GM04504 (cell line): ENCODE measurements at places on chromosomes 6 and 20.

- no peak for DNase-seq
These were observed 354.1 kb upstream of the CDH4 start for GRCh38 chr20:60897976-60898375.

DNA sequence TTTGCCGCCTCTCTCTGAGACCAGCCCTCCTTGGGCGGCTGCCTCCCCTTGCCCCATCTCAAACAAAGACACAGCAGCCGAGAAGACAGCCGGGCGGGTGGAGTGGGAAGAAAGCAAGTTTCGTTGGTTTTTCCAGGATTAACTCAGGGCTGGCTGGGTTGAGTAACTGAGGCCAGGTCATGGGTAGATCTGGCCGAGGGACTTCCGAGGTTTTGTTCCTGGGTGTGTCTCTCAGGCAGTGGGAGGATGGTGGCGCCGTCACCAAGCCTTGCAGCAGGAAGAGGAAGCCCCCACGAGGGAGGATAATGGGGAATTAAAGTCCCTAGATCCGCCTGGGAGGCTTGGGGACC lies 167.2 kb downstream of the TTLL2 start:
- no peak for DNase-seq

GRCh38 chr6:36809941-36810803 lies 29.1 kb downstream of the CPNE5 start:
- DNase-seq, result no peak

GRCh38 chr20:19743640-19743995 lies 14.4 kb upstream of the RIN2 start:
- no peak for DNase-seq

DNA sequence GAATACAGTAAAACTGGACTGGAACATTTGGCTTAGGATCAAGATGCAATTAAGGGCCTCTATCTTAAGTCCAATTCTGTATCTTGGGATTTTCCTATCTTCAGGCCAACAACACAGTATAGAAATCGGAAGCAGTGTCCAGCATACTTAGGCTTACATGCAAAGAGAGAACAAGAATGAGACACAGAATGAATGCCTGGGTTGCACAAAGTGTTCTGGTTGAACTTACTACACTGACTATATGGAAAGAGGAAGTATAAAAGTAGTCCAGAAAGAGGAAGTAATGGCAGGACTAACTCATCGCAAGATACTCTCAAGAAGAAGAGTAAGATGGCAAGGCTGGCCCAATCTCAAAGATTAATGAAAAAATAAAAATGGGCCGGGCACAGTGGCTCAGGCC lies 87.6 kb downstream of the BTBD9 start:
- no peak for DNase-seq

DNA sequence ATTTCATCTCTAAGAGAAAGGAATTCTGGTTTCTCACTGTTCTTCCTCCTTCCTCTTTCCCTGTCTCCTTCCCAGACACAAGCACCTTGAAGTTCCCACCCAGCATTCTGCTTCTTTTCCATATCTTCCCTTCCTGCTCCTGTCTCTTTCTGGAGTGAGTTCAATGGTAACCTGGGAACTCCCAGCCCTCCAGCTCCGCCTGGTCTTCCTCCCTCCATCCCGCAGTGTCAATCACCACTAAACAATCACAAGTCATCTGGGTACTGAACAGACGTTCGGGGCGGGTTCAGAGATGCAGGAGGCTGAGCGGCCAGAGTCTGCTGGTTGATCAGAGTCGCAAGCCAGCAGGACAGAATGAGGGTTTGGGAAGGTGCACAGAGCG lies 7.7 kb downstream of the TTBK1 start:
- no peak for DNase-seq

- no peak for DNase-seq
These were observed 359.9 kb upstream of the EPHA7 start for GRCh38 chr6:93779086-93779841.

DNA sequence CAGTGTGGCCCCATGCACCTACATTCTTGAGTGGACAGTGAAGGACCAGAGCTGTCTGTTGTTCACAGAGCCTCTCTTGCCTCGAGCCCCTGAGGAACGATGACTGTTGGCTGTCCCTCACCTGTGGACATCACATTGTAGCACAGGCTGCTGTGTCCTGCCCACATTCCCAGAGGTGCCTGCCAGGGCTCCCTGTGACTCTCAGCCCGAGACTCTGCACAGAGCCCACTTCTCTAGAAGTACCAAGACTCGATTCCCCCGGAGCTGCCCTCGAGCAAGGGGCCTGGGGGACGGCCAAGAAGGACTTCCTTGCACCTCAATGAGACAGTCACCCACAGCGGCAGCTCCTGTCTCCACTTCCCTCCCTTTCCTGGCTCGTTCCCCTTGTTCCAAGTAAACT lies 28.6 kb upstream of the DLGAP4 start:
- DNase-seq, result no peak

- no peak for DNase-seq
These were observed 18.2 kb upstream of the LAMP5 start for GRCh38 chr20:9496155-9496554.

GRCh38 chr6:141996823-141997222 lies 135.9 kb upstream of the GJE1 start:
- DNase-seq, result no peak

GRCh38 chr6:5771759-5772390 lies 234.8 kb downstream of the NRN1 start:
- no peak for DNase-seq

DNA sequence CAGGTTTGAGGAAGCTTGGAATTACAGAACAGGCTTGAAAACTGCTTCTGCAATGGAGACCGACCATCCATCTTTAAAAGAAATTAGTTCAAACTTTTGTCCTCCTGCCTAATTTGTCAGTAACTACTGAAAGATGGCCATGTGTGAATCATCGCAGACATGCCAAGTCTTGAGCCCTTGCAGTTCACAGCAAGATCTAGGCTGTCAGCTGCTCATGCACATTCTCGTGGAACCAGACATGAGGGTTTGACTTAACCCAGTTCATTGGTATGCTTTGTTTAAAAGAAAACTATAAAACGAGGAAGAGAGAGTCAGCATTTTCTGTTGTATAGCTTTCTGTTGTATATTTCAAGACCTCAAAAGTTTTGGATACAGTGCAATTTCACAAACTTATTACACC lies 74.0 kb upstream of the SAMD5 start:
- no peak for DNase-seq

DNA sequence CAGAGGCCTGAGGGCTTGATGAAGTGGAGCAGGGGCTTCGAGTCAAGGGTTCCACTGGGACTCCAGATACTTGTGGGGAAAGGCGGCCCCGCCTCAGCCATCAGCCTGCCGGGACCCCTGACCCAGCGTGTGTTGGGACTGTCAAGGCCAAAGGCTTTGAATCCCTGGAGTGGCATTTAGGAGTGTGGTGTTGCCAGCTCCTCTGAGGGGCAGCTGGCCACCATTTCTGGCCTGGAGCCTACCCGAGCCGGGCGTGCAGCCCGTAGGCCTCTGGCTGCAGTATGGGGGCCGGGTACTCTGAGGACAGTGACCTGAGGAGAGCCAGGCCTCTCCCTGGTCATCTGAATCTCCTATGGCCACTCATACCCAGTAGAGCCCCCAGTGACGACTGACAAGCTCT lies 40.0 kb downstream of the RRBP1 start:
- DNase-seq, result no peak

DNA sequence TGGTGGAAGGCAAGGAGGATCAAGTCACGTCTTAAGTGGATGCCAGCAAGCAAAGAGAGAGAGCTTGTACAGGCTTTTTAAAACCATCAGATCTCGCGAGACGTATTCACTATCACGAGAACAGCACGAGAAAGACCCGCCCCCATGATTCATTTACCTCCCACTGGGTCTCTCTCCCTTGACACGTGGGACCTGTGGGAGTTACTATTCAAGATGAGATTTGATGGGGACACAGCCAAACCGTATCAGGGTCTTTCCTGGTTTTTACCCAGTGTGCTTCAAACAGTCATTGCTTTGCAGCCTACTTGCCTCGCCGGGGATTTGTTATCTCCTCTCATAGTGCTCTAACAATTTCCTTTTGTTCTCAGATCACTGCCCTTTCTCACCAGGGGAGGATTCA lies 108.2 kb downstream of the UST start:
- DNase-seq, result no peak

GRCh38 chr6:40779409-40779808 lies 192.2 kb upstream of the LRFN2 start:
- DNase-seq, result peak; percentile 68

DNA sequence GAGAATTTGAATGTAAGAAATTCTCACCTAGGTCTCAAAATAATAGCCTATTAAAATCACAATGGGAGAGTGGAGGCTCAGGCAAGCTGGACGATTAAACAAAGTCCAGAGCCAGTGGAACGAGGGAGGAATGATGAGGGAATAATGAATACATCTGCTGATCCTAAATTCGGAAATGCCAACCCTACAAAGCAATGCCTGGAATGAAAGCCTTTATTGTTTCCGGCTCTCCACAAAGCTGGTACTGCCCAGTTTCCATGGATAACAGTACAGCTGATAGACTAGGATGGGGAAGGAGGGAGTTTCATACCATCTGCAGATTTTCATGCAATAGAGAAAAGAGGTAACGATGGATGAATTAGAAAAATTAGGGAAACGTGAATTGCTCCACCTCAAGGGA lies 356.1 kb downstream of the CBLN4 start:
- no peak for DNase-seq

DNA sequence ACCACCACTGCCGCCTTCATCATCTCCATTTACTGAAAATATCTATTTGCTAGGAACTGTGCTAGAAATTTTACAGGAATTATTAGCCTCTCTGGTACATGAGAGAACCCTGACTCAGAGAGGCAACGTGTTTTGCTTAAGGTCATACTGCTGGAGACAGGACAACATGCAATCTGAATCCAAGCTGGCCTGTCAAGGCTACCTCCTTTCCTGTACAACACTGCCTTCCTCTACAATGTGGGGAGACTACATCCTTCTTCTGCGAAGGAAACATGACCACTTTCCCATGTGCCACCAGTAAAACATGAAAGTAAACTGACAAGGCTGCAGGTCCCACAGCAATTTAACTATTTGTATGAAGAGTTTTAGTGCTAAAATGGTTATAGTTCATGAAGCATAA lies 200.9 kb downstream of the BACH2 start:
- no peak for DNase-seq

- DNase-seq, result no peak
These were observed 23.3 kb upstream of the OSTM1 start for GRCh38 chr6:108097882-108098281.

DNA sequence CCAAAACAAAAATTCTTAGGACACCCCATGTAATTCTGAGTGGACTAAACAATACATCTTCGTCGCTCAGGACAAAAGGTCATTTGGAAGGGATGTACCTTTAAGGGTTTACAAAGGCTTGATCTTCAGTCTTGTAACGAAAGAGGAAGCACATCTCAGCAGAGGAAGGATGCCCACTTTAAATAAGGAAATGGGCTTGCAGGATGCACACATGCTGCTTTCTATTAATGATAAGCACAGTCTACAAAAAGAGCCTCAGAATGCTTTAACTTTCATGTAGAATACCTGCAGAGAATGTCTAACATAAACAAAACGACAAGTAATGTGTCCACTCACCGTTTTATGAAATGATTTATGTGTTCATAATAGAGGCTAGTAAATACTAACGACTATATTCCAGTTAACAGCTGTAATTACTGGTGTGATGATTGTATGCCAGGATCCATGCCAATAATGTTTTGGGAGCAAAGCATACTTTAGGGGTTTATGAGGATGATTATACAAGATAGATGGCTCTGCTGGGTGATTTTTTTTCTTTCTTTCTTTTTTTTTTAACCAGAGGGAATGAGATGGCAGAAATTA lies 216.9 kb downstream of the GMDS start:
- DNase-seq, result peak; percentile 38

DNA sequence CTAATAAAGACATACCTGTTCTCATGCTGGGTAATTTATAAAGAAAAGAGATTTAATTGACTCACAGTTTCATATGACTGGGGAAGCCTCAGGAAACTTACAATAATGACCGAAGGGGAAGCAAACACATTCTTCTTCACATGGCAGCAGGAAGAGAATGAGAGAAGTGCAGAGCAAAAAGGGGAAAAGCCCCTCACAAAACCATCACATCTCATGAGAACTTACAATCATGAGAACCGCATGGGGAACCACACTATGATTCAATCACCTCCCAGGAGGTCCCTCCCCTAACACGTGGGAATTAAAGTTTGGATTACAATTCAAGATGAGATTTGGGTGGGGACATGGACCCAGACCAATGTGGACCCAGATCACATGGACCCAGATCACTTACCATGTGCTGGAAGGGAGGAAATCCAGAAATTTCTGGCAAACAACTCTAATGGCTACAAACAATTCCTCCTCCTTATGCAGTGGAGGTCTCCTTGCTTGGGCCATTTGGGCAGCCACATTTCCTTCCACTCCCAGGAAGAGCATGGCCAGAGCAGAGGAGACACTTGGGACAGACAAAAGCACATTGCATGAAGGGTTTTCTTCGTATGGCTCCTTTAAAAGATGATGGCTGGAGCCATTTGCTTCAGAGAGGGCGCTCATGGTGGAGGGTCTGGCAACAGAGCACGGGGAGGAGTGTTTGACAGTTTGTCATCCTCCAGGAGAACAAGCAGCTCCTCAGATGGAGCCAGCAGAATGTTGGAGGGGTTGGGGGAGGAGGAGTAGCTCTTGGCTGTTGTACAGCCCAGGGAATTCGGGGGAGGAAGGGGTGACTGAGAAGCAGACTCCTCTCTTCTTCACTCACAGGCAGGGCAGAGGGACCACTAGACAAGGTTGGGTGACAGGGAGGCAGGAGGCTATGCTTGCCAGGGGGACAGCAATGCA lies 30.4 kb downstream of the SERPINB9 start:
- no peak for DNase-seq

DNA sequence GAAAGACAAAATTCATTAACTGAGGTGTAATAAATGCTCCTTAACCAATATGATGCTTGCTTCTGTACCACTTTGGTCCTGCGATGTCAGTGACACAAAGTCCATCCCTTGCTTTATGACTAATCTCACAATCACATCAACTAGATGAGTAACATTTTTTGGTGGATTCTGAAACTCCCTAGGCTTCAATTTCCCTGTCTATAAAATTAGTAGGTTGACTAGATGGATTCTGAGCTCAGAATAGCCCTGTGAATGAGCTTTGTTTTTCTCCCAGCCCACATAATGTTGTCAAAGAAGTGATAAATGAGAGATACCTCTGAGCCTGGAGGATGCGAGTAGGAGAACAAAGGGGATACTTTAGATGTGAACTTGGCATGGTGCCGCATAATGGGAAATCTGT lies 9.1 kb downstream of the TXLNB start:
- DNase-seq, result no peak

DNA sequence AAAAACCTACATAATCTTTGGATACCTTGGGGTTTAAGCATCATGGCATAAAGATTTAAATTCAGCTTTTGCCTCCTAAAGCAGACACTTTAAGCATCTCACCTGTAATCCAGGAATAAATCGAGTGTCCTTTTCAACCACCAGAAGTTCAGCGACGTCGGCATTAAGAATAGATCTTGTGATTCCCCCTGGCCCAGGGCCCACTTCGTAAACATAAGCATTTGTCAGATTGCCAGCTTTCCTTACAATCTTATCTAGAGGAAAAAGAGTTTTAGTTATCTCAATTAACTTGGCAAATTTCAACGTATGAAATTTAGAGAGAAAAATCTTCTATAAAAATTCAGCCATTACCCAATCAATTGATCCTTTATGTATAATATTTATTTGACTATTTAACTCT lies 3.2 kb downstream of the TFB1M start:
- no peak for DNase-seq

- DNase-seq, result no peak
These were observed 38.2 kb downstream of the DZANK1 start for GRCh38 chr20:18428490-18429173.
